ENCODE measurements at places on chromosomes 7 and 10.

GRCh38 chr10:549391-549790 is 140.1 kb downstream of the DIP2C start:
- DNase-seq: no peak

- no peak for DNase-seq
These were observed 39.6 kb upstream of the IKZF1 start for GRCh38 chr7:50264908-50265307.

DNA sequence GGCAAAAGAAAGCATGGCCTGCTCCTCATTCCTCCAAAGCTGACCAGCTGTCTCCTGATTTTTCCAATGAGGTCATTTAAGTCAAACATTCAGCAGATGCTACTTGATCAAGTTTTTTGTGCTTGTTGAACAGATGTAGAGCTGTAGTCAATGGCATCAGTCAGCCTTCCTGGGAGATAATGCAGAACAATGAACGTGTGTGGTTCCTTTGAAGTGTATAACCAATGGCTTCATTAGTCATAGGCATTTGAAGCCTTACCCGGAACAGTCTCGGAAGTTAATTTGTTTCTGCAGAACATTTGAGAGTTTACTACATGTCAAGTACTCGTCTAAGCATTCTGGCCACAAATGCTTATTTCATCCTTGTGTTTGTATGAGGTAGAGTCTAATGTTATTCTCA is 227.1 kb downstream of the ADRA2A start:
- DNase-seq: no peak

- DNase-seq: no peak
These were observed 216.6 kb downstream of the KCNMA1 start for GRCh38 chr10:77420947-77421523.

GRCh38 chr10:94122211-94122610 is 128.5 kb downstream of the PLCE1 start:
- no peak for DNase-seq

- DNase-seq: no peak
These were observed 18.1 kb downstream of the STRA8 start for GRCh38 chr7:135251496-135252391.

DNA sequence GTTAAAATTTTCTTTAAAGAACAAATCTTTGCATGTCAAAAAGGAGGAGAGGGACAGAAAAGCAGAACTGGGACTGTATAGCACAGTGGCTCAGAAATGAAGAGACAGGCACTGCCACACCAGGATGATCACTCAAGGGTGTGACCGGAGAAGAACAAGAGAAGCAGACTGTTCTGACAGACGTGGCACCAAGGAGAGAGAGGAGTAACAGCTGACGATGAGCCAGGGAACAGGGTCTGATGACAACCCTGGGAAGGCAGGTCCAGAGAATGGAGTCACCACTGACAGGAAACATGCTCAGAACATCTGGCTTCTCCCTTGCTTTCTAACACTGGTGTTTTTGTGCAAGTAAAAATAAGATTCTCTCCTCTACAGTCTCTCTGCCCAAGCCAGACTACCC is 14.6 kb upstream of the VAX1 start:
- DNase-seq: no peak

GRCh38 chr10:26436848-26437247 is 1.3 kb upstream of the APBB1IP start:
- DNase-seq: no peak

DNA sequence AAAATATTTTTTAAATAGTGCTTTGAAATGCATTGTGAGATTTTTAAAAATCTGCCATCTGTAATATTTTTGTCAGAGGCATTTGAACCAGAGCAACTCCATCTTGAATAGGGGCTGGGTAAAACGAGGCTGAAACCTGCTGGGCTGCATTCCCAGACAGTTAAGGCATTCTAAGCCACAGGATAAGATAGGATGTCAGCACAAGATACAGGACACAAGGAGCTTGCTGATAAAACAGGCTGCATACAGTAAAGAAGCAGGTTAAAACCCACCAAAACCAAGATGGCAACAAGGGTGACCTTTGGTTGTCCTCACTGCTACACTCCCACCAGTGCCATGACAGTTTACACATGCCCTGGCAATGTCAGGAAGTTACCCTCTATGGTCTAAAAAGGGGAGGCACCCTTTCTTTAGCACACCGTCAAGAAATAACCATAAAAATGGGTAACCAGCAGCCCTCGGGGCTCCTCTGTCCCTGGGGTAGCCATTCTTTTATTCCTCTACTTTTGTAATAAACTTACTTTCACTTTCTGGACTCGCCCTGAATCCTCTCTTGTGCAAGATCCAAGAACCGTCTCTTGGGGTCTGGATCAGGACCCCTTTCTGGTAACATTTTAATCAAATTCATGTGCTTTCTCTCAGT is 273.7 kb downstream of the SEMA3D start:
- DNase-seq: no peak

- no peak for DNase-seq
These were observed 343.7 kb downstream of the WDR11 start for GRCh38 chr10:121194696-121195523.
